ENCODE measurements at places on chromosomes 16 and 17.

DNA sequence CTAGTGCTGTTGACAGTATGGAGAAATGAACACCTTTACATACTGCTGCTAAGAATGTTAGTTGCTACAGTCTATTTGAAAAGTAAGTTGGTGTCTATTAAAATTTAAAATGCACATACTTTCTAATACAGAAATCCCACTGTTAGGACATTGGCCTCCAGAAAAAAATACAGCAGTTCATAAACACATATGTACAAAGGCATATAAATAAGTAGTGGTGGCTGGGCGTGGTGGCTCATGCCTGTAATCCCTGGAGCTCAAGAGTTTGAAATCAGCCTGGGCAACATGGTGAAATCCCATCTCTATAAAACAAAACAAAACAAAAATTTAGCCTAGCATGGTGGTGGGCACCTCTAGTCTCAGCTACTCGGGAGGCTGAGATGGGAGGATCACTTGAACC is 13.1 kb downstream of the DCAF7 start:
- DNase-seq: no peak

DNA sequence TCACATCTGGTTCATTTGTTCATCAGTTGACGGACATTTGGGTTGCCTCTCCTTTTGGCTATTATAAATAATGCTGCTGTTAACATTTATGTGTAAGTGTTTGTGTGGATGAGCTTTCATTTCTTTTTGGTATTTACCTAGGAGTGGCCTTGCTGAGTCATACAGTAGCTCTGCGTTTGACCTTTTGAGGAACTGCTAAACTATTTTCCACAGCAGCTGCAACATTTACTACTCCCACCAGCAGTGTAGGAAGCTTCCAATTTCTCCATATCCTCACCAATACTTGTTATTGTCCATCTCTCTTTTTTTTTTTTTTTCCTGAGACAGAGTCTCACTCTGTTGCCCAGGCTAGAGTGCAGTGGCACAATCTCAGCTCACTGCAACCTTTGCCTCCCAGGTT is 20.7 kb upstream of the PLCG2 start:
- DNase-seq: peak; percentile 10

DNA sequence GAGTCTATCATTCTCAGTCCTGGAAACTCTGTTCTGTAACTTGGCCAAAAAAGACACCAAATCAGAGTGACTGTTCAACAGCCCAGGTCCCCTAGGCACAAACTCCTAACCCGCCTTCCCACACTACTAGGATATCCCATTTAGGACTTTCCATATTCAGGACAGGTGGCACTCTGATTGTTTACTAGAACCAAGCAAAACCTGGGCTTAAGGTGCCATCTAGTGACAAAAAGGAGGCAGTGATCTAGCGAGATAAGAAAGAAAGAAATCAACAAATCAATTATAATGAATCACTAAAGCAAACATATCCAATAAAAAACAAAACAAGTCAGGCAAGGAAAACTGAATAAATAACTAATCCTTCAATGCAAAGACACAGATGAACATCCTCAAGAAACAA is 203.9 kb downstream of the CEP112 start:
- peak; percentile 48 for DNase-seq

GRCh38 chr16:31214708-31215286 is 878 bp downstream of the TRIM72 start:
- DNase-seq: no peak

GRCh38 chr17:72725433-72726068 is 366.9 kb downstream of the SLC39A11 start:
- peak; percentile 68 for DNase-seq

DNA sequence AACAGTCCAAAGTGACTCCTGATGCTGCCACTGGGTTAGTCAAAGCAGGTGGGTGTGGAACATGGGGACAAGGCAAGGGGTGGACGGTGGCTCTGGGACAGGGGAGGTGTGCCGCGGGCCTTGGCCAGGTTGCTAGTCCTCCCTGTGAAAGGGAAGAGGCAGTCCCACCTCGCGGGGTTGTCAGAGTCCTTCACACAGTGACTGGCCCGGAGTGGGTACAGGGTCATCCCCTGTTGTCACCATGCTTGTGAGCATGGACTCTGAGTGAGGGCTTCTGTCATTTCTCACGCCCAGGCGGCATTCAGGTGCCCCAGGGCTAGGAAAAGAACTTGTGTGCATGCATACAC is 3.1 kb upstream of the ZNF469 start:
- DNase-seq: no peak

DNA sequence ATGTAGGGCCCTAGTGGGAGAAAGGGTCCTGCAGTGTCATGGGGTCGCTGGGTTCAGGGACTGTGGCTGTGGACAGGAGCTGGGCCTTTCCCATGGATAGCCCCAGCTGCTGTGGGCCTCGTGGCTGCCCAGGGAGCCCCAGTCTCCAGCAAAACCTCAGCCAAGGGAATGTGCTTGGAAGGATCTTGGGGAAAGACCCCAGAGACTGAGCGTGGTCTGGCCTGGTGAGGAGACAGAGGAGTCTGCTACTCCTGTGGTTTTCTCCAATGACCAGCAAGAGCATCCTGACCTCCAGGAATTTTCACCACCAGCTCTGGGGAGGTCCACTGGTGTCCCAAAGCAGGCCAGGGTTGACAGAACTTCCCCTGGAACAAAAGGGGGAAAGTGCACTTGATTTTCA is 42.3 kb downstream of the RNF112 start:
- DNase-seq: no peak

- DNase-seq: no peak
Measured at GRCh38 chr17:58377093-58377601, 25.1 kb upstream of the SUPT4H1 start.

GRCh38 chr17:52823155-52823554 is 664.6 kb upstream of the CA10 start:
- DNase-seq: no peak

DNA sequence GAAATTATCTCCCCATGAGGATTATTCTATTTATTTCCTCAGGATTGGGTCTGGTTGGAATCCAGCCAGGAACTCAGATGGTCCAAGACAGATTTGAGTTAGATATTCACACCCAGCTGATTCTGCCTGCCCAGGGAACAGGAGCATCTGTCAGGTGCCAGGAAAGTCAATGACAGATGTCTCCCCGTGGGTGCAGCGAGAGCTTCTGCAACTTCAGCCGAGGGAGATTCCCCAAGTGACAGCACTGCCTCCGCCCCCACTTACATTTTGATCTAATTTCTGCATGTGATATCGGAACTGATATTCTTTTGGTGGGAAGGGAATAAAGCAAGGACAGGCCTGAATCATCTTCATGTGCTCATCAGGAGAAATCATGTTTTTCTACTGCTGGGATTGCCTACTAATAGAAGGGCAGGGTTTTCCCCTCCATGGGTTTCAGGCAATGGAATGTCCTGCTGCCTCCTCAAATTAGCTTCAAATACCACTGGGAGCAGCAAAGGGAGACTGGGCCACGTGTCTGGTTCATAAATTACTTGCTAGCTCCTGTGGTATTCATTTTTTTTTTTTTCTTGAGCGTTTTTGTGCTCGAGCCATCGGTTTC is 15.7 kb upstream of the DHX8 start:
- DNase-seq: peak; percentile 95

DNA sequence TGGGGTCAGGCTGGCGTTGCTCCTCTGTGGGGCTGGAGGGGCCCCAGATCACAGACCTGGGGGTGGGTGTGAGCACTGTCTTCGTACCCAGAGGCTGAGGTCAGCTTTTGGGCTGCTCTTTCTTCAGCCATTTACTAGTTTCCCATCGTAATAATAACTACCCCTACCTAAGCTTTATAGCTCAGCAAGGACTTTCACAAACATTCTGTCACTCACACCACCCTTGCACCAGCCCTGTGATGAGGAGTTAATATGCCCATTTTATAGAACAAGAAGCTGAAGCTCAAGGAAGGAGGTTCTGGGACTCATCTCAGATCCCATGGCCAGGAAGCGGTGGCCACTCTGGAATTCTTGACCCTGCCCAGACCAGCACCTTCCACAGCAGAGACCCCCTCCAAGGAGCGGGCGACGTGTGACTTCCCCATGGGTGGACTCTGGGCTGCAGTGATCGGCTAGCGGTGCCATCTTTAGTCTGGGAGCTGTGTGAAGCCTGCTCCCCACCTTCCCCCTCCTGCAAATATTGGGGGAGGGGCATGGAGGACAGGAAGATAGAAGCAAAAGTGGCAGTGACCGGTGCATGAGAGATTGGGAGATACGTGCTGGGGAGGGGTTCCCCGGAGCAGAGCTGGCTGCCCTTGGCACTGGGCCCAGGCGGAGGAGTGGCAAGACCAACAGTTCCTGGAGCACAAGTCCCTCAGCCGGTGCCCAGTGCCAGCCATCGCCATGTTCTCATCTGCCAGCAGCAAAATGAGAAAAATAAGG is 81.8 kb upstream of the TOB1 start:
- no peak for DNase-seq

Measured in fibroblast of mammary gland (primary cell).